DND-41 (cell line): ENCODE measurements at places on chromosomes 1 and 21.

GRCh38 chr1:227424953-227425352 lies 106.7 kb upstream of the CDC42BPA start:
- DNase-seq = no peak

GRCh38 chr1:99004254-99004860 lies 304 bp downstream of the PLPPR5 start:
- DNase-seq = no peak

DNA sequence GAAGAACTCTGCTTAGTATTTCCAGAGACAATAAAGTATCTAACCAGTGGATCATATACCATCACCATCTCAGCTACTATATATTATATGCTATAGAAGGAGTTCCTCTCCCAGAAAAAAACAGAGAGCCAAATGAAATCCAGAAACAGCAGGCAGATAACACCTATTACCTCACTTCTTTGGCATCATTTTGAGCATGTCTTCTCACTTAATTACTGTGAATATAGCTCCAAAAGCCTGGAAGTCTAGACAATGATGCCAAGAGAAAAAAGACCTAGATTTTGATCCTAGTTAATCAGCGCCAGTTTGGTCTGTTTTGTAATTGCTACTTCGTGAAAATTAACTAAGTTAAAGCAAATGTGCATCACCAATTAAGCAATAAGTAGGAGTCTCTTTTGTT lies 131.3 kb downstream of the EIF4G3 start:
- no peak for DNase-seq

- no peak for DNase-seq
Observed at GRCh38 chr1:23964790-23965740, 5.4 kb downstream of the PNRC2 start.

- DNase-seq = no peak
Observed at GRCh38 chr1:47681735-47682134, 243.9 kb downstream of the FOXD2 start.

GRCh38 chr1:58155418-58156123 lies 391.0 kb downstream of the OMA1 start:
- DNase-seq = no peak

GRCh38 chr21:42887326-42887725 lies 5.8 kb upstream of the NDUFV3 start:
- DNase-seq = no peak

DNA sequence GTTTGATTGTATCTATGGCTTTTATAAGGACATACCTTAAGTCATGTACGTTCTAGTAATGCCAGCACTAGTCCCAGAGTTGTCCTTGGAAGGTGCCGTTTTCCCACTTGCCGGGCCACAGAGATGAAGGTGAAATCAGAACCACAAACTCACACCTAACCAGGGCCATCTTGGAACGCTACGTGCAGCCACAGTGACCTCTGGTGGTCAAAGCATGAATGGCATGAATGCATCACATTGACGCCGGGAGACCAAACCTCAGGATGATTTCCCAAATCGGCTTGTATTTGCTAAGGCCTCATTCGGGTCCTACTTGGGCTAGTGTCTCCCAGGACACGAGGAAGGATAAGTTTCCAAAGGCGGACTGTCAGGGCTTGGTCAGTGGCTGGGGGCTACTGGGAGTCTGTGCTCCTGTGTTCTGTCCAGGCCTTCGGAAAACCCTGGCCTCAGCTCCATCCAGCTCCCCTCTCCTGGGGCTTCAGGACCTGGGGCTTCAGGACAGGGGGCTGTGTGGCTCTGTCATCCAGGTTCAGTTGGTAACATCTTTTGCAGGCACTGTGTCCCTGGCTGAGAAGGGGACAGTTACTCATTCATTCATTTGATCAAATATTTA lies 260.5 kb downstream of the PRDM2 start:
- peak; percentile 67 for DNase-seq

DNA sequence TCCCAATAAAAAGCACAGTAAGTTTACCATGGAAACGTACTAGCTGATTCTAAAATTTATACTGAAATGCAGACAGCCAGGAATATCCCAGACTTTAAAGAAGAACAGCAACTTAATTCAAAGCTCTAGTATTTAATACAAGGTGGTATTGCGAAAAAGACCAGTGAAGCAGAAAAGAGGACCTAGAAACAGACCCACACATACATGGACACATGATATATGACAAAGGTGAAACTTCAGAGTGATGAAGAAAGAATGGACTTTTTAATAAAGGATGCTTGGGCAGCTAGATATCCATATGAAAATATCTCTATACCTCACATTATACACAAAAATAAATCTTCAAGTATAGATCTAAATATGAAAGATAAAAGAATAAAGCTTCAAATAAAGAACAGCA lies 62.6 kb downstream of the COP1 start:
- no peak for DNase-seq

- DNase-seq = peak; percentile 80
Observed at GRCh38 chr1:59083946-59084865, 212.7 kb upstream of the FGGY start.

DNA sequence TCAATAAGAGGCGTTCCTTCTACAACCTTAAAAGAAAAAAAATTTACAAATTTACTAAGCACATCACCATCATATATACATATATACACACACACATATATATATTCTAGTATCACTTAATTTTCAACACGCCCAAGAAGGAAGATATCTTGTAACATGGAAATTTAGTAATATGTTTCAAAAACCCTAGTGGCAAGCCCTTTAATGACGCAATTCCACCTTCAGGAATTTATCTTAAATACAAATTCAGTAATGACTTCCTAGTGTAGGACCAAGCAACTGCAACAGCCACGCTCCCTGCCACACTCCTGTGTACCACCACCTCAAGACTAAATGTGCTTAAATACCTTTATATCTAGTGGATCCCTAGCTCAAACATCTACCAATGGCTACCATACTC lies 12.5 kb downstream of the LBR start:
- no peak for DNase-seq

DNA sequence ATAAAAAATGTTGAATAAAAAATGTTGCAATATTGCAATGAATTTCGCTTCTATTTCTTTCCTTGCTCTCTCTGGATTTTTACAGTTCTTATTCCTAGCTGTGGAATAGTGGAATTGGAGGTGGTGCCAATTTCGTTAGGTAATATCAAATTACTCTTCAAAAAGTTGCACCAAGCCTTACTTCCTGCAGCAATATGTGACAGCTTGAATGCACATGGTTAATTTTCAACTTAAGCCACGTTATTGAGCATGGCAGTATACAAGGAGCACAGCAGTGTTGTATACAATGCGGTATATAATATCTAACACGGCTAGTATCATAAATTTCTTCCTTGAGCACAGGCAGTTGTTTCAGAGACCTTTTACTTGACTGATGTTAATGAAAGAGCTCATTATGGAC lies 152.5 kb downstream of the NOS1AP start:
- no peak for DNase-seq

DNA sequence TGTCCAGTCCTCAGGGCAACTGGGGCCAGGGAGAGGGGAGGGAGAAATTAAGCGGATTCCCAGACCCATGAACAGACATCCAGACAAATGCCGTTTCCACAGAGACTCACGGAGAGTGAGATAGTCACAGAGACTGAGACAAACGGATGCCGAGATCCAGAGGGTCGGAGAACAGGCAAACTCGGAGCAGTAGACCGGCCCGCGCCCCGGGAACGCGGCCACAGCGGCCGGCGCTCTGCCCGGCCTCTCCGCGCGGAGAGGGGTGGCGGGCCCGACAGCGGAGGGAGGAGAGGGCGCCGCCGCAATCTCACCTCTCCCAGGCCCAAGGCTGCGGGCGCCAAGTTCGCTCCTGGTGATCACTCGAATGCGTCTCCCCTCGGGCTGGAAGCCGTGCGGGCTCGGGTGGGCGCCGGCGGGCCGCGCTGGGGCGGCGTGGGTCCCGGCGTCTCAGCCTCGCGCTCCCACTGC lies 831 bp upstream of the FOXD2 start:
- DNase-seq = no peak

- no peak for DNase-seq
Observed at GRCh38 chr1:168693872-168694238, 35.2 kb downstream of the DPT start.

DNA sequence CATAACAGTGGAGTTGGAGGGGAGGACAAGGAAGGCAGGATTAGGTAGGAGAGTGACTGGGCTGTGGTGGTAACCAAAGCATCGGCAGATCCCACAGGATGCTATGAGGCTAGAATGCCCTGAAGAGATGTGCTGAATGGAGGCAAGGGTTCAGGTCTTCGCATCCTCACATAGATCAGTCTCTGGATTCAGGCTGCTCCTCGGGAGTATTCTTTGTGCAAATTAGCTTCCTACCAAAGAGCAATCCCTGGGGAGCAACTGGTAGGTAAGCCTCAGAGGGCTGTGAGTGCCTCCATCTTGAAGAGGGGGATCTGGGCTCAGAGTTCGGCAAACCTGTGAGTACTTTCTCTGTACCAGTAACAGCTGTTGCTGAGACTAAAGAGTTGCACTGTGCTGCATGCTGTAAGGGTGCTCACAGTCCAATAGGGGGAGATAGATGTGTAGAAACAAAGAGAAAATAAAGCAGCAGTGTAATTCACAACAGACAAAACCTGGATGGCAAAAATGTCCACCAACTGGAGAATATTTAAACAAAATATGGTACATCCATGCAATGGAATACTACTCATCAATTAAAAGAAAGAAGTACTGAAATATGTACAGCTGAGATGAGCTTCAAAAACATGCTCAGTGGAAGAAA lies 322.4 kb upstream of the DEPDC1 start:
- no peak for DNase-seq

DNA sequence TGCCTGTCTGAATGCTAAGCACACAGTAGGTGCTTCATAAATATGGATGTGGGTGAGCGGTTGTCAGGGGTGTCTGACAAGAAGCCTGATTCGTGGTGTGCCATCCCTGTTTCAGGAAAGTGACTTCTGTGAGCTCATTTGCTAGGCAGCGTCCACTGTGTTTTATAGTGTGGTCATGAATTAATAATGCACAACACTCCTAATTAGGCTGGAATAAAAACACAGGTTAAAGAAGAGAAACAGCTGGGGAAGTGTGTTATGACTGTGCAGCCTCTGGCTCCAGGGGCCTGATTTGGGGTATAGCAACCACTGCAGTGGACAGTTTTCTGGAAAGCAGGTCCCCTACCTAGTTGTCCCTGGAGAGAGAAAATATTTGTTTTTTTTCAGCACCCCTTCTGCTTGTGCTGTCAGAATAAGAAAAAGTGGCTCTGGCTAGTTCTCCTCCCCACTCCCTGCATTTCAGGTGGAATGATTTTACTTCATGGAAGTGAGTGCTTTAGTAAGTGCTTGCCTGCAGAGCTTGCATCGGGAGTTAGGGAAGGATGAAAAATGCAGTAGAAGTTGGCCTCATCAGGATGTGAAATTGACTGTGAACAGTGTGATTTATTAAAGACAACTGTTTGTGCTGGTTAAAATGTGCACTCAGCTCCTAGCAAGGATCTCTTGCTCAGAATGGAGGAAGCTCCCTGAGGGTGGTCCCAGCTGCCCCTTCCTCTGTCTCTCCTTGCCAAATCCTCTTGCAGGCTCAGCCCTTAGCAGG lies 333.8 kb downstream of the HHAT start:
- no peak for DNase-seq

DNA sequence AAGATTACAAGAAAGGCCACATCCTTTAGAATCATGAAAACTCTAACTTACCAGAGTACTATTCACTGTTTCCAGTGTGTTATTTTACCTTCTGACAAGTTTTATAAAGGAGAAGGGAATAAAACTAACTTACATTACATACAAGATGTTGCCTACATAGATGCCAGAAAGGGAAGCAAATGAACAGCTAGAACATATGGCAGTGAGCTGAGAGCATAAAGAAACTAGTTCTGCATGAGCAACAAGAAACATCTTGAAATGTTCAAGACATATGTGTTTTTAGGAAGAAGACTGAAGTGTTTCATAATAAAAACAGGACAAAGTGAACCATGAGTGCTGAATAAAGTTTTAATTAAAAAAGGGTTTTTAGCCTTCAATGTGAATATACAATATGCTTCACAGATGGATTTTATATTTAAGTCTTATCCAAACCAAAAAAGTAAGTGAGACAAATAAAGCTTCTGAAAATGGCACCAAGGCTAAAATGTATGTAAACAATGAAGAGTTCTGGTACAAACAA lies 39.4 kb downstream of the SLC5A9 start:
- no peak for DNase-seq

GRCh38 chr1:209388358-209388757 lies 195.2 kb upstream of the CAMK1G start:
- DNase-seq = no peak

DNA sequence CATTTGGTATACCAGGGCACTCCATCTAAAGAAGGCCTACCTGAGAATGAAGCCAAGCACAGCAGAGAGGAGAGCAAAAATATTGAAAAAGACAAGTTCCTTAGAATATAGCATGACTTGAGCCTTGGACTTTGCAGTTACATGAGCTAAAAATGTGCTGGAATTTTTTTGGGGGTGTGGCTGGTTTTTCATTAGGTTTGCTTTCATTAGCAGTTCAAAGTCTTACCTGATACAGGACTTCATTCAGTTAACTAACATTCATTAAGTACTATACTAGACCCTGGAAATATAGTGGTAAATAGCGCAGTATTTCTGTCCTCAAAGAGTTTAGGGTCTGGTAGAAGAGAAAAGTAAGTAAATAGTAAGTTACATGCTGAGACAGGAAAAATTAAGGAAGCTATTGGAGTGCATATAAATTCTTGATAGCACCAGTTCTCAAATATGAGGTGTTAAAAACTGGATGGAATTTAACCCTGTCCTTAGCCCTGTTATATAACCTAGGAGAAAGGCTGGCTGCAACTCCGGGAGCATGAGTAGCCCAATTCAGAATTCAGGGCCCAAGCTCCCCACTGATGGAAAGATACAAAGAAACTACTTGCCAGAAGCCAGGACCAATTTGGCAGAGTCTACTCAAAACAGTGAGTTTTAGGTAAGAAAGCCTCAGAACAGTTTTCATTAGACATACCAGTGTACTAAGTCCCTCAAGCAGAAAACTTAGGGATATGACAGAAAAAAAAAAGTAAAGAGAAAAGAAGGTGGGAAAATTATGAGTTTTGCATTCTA lies 3.1 kb upstream of the DOCK7 start:
- no peak for DNase-seq

- DNase-seq = no peak
Observed at GRCh38 chr1:15680131-15680530, 4.0 kb upstream of the PLEKHM2 start.

GRCh38 chr1:2961661-2962060 lies 59.6 kb upstream of the ACTRT2 start:
- DNase-seq = no peak

- DNase-seq = no peak
Observed at GRCh38 chr1:228752675-228753265, 17.5 kb downstream of the RHOU start.

- DNase-seq = no peak
Observed at GRCh38 chr1:67227196-67227595, 60.9 kb downstream of the IL23R start.

DNA sequence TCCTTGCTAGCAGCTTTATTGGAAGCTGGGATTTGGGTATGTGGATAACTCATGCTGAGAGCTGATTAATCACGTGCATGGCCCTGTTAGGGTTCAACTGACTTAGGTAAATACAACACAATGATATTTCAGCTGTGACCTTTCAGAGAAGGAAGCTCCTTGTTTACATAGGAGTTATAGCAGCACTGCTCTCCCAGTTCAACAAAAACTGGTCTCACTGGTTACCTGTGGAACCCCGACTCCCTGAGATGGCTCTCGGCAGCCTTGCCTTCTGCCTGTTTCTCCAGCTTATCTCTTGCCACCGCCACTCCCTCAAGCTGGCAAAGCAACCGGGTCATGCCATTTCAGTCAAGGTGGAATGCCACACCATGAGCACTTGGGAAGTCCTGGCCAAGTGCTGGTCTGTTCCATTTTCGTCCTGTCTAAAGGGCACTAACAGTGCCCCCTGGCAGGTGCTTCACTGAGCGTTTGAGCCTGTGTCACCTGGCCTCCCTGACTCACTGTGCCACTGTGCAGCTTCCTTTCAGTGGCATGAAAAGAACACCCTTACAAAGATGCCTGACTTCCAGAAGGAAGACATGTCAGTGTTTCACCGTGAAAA lies 31.6 kb downstream of the DOP1B start:
- DNase-seq = no peak
